Daoy (cell line): ENCODE measurements at places on chromosomes 5 and 9. TPM values are rescaled to one million over a fixed set of nuclear protein-coding genes. Genes with fewer than 3 reads are reported as not detected.

Gene PRRX2
- 1.5 and 1.7 TPM in 2 replicates for total RNA-seq

Gene PCDHB13
- total RNA-seq, result 1.7 and 2.1 TPM in 2 replicates

DNA sequence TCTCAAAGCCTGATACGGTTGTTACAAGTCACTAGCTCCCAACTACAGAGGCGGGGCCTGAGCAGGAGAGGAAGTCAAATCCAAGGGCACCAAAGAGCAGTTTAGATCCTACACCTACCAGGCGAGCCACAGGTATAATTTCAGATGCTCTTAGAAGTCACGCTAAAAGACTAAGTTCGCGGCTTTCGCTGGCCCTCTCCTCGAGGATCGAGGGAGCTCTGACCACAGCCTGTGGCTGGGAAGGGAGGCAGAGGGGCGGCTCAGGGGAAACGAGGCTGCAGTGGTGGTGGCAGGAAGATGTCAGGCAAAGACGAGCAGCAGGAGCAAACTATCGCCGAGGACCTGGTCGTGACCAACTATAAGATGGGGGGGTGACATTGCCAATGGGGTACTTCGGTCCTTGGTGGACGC is 48.6 kb downstream of the SEMA4D start:
- DNase-seq, result no peak

GRCh38 chr5:39558541-39558940 is 133.8 kb upstream of the DAB2 start:
- no peak for DNase-seq

DNA sequence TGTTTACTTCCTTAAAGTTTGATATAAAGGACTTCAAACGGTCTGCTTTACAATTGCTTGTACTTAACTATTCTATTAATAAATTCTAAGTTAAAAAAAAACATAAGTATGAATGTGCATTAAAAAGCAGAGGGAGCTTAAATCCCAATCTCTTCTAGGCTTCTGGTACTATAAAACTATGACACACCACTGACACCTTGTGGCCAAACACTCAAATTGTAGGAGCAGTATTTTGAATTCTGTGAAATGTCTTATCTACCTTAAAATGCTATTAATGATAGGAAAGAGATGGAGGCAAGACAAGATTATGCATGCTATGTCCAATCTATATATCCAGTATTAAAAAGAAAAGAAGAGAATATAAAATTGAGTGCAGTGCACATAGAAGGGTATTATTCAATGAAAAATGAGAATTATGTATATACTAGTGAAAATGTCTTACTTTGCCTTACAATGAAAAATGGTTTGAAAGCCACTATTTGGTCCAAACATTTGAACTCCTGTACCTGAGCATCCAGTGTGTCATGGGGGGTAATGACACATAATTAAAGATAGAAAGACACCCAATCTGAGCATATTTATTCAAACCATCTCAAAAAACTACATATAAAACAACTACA is 87.6 kb downstream of the ERP44 start:
- DNase-seq, result peak; percentile 55

- DNase-seq, result no peak
Observed at GRCh38 chr5:9174446-9174845, 371.4 kb downstream of the SEMA5A start.

GRCh38 chr5:146564007-146564762 is 48.2 kb upstream of the GPR151 start:
- no peak for DNase-seq

DNA sequence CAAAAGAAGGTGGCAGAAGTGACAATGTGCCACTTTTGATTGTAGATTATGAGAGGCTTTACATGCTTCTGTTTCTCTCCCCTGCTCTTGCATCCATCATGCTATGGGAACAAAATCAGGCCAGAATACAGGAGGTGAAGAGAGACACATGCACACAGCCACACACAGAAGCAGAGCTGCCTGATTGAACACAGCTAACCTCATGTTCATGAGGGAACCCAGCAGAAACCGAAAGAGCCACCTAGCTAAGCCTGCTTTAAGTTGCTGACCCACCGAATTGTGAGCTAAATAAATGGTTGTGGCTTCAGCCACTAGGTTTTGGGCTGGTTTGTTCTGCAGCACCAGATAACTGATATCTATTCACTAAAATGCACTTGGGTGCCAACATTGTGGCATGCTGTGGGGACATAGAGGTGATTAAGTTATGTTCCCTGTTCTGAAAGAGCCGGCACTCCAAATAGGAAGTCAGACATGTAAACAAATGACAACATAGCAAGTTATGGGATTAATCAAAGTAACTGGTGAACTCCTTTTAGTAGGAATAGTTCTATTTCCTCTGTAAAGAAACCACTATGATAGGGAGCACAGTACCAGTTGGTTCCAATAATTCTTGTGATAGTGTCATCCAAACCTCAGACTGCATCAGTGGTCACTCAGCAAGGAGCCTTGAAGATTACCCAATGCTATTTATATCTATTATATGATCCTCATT is 93.6 kb upstream of the TNC start:
- DNase-seq, result peak; percentile 42

GRCh38 chr5:126883564-126884245 is 106.8 kb downstream of the LMNB1 start:
- no peak for DNase-seq

DNA sequence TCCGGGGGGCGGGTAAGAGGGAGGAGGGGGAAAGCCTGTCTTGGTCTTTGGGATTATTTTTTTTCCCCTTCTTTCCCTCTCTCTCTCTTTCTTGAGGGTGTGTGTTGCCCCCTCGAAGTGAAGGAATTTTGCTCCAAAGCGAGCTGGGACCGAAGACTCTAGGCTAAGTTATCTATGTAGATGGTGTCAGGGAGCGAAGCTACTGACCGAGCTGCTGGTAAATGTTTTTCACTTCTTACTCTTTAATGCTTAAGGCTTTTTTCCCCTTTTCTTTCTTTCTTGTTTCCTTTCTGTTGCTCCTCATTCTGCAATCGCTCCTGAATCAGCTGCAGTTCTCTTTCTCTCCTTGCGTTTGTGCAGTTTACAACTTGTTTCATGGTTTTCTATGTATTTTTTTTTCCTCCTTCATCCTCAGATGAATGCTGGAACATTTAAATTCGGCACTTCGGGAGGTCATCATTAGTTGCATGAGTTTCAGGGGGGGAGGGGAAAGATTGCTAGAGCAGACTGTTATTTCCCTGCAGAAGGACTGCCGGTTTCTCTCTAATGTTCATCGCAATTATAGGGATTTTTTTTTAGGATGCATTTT is 1312.0 kb upstream of the WWC1 start:
- DNase-seq, result no peak

Gene ADAMTS6
- 14.2 and 20.8 TPM in 2 replicates for total RNA-seq

Gene HRH2
- total RNA-seq, result 0.29 and 1.0 TPM in 2 replicates

DNA sequence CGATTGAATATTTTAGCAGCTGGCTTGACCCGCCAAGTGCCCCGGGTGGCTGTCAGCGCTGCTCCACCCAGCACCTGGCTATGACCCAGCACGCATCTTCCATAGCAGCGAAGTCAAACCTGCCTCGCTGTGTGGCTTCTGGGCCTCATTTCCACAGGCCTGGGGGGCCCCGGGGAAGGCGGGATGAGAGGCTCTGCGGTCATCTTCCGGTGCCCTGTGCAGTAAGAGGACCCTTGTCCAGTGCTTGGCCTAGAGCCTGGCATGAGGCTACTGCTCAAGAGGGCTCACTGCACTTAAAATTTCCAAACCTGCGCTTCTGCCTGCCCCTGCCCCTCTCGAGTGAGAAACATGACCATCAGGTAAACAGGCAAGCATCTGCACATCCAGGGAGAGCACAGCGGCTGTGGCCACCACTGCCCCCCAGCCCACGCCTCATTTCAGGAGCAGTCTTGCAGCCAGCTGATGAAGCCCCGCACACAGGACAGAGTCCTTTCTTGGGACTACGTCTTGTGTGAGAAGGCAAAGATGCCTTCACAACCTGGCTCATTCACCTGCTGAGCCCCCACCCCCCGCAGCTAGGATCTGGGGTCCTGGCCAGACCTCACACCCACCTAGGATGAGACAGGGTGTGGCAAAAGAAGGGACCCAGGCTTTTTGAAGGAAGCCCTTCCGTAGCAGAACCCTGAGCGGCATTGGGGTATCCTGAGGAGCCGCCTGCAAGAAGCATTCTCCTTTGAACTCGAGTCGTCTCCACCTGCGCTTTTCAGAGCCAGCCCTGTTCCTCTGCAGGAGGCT is 69.5 kb upstream of the UNC5A start:
- DNase-seq, result no peak

DNA sequence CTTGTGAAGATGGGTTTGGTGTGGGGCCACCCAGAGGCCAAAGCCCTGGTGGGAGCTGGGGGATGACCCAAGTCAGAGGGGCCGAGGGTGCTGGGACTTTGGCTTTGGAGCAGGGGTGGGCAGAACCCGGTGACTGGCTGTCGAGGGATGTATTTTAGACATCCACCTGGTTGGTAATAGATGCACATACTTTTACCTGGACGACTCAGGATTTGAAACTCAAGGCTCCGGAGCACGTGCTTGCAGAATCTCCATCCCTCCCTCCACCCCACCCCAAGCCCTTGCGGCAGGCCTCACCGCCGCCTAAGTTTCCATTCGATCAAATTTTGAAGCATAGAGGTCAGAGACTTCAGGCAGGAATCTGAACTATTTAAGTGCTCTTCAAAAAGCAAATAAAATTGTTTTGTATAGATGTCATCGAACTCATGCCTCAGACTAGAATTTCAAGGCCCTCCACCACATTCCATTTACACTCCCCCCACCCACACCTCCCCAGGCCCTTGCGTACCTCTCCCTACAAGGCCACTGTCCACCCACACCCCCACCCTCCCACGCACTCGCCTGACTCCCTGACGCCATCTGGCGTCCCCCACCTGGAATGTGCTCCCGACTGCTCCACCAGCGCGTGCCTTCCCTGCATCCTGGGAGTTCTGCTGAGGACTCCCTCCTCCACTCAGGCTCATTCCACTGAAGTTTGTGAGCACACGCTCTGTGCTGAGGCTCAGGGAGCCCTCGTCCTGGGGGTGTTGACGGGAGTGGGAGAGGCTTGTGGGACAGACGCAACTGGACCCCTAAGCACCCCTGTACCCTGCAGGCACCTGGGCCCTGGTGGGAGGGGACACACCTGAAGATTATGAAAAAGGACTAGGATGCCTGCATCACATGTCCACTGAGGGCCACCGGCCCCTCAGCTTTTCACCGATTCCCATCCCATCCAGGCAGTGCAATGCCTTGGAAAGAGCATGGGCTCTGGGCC is 56.4 kb upstream of the RPL26L1 start:
- DNase-seq, result peak; percentile 86

DNA sequence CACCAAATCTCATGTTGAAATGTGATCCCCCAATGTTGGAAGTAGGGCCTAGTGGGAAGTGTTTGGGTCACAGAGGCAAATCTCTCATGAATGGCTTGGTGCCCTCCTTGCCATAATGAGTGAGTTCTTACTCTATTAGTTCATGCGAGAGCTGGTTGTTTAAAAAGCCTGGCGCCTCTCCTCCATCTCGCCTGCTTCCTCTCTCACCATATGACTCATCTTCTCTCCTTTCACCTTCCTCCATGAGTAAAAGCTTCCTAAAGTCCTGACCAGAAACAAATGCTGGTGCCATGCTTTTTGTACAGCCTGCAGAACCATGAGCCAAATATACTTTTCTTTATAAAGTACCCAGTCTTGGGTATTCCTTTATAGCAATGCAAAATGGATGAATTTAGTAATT is 20.9 kb upstream of the ARHGAP26 start:
- peak; percentile 78 for DNase-seq

Gene SPINK4
- not detected in 2 replicates for total RNA-seq

DNA sequence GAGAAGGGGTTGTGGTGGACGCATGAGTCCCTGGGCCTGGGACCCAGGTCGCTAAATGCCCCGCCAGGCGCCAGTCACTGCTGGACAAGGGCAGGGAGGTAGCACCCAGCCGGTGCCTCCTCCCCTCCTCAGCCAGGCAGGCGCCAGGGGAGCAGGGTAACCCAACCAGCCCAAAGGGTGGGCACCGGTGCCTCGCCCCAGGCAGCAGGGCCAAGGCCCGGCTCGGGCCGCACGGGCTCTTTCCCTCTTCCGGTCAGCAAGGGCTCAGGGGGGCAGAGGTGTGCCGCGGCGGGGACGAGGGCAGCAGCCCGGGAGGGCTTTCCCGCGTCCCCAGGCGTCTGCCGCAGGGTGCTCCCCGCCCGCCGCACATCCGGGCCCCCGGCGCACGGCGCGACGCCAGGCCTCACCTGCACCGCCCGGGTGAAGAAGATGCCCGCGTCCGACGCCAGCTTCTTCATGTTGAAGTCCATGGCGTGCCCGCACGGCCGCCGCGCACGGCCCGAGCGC is 393 bp downstream of the SH3GLB2 start:
- DNase-seq, result no peak

Gene CETN3
- total RNA-seq, result 38.6 and 80.4 TPM in 2 replicates

GRCh38 chr9:89534515-89535287 is 36.8 kb upstream of the SEMA4D start:
- DNase-seq, result no peak

Gene PTGDS
- not detected in 2 replicates for total RNA-seq

DNA sequence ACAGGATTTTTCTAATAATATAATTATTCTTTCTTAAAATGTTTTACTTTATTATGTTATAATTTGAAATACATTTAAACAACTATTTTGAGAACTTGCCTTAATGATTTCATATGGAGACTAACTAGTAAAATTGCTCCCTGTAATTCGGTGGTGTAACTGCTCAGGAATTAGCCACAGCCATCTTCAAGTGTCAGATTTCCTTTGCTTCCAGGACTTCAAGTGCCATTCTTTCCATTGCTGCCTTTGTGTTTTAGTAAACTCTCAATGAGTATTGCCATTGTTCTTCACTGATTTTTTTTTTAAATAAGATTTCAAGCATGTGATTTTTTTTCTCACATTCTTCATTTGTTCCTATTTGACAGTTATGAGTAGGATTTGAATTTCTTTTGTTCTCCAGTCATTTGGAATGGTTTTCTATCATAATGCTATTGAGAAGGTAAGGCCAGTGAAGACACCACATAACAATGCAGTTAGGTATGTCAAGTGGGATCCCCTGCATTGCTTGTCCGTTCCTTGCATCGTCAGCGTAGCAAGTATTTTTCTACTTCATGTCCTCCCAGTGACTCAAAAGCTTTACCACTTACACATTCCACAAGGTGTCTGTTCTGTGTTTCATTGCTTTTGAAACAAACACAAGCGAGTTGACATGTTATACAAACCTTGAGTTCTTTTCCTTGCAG is 83.7 kb downstream of the LNPEP start:
- DNase-seq, result peak; percentile 66

DNA sequence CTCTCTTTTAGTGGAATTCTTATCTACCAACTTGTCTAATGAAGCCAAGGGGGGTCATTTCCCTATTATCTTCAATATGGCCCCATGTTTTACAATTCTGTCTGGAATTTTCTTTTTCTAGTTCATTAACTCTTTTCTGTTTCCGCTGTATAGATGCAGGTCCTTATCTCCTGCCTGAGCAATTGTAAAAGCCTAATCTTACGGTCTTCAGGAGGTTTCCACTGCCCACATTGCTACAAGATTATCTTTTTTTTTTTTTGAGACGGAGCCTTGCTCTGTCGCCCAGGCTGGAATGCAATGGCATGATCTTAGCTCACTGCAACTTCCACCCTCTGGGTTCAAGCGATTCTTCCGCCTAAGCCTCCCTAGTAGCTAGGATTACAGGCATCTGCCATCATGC is 132.3 kb downstream of the UNC13B start:
- DNase-seq, result no peak

Gene SLC25A25
- total RNA-seq, result 23.5 and 30.5 TPM in 2 replicates
